T47D (cell line): ENCODE measurements at places on chromosomes 3 and 15.

GRCh38 chr3:195028877-195029606, 241.9 kb downstream of the XXYLT1 start:
- no peak for DNase-seq

DNA sequence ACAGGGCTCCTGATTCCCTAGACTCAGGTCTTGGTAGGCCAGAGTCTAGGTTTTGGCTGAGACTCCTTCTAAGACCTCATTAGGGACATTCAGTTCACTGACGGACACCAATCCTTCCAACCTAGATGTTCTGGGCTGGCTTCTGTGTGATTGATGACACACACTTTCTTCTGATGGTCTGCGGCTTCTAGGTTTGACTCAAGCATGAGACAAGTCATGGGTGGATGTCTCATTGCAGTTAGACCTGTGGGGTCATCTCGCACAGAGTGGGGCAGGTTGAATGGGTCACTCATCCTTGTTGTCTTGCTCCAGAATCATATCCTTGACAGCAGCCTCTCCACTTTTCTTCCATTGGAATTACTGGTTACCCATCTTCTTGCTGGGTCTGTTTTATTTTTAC, 35.8 kb downstream of the ARNT2 start:
- no peak for DNase-seq

- no peak for DNase-seq
Measured at GRCh38 chr15:100101426-100102089, 240.2 kb downstream of the ADAMTS17 start.

DNA sequence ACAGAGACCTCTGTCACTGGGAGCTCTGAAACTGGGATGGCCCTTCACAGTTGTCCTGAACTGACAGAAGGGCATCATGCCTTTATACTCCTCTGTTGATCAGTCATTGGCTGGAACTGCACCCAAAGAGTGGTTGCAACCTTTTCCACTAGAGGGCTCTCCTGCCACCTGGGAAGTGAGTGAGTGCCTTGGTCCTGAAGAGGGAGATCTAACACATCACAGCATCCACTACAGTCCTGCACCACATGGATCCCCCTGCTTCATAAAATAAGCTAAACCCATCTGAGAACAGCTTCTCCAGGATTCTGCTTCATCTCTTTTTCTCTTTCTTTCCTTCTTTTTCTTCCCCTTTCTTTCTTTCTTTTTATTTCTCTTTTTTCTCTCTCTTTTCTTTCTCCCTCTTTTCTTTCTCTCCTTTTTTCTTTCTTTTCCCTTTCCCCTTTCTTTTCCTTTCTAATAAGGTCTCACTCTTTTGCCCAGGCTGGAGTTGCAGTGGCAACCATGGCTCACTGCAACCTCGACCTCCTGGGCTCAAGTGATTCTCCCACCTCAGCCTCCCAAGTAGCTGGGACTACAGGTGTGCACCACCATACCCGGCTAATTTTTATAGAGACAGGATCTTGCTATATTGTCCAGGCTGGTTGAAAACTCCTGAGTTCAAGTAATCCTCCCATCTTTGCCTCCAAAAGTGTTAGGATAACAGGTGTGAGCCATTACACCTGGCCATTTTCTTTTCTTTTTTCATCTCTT, 42.8 kb upstream of the RAF1 start:
- DNase-seq, result peak; percentile 93

GRCh38 chr3:19970327-19970726, 23.4 kb downstream of the RAB5A start:
- DNase-seq, result no peak

GRCh38 chr3:171028779-171029232, 2.3 kb upstream of the SLC2A2 start:
- DNase-seq, result no peak

DNA sequence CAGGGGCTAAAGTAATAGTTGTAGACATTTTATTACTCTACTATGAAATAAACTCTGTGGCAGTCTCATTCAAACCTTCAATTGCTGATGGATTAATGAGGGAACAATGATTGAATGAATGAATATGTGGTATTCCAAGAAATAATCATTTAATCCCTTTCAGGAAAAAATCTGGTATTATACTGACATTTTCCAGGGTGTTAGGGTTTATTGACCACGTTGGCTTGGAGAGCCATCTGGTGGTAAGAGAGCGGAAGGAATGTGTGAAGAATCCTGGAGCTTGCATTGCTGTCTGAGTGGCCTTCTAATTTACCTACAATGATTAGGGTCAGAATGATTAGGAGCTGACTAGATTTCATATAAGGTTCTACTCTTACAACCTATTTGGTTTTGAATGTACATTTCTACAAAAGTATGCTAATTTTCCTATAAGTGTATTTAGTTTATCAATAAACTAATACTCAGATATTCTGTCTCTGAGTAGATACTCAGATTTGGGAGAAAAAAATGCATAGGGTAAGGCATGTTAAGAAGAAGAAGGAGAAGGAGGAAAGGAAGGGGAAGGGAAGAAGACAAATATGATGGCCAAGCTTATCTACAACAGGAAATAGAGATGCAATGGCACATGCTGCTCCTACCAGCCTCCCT, 249.9 kb downstream of the ROBO1 start:
- DNase-seq, result peak; percentile 60
